ENCODE measurements at places on chromosomes 3 and 15. TPM values are rescaled to one million over a fixed set of nuclear protein-coding genes. Genes with fewer than 3 reads are reported as not detected.

GRCh38 chr15:96818861-96819260 lies 488.4 kb downstream of the NR2F2 start:
- DNase-seq, result no peak

LPP gene
- polyA plus RNA-seq, result 8.5 TPM

- DNase-seq, result no peak
Observed at GRCh38 chr3:60064210-60065178, 1014.7 kb upstream of the CFAP20DC start.

- no peak for DNase-seq
Observed at GRCh38 chr15:67406257-67406861, 114.6 kb upstream of the C15orf61 start.

CPA3 gene
- polyA plus RNA-seq, result 0.22 TPM

DNA sequence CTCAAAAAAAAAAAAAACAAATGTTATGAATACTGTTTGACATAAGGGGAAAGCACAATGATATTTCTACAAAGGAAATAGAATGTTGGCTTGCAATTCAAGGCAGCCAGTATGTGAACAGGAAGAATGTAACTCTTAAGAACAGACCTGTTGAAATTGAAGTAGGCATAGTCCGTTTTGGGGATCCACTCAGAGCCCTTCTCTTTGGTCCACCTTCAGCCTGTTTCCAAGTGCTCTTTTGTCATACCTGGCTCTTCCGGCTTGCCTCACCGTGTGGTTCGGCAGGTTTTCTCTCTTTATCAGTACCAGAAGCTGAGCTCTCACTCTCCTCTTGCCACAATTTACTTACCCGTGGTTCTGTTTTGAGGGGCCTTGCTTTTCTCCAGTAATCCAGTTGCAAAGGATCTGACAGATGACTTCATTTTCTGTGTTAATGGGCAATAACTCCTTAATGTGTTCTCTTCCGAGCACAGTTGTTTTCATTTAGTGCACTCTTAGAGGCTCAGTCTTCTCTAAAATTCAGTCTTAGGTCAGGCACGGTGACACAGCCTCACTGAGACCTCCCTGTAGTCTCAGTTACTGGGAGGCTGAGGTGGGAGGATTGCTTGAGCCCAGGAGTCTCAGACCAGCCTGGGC lies 6.7 kb downstream of the ABHD17C start:
- no peak for DNase-seq

LRRC31 gene
- polyA plus RNA-seq, result not detected

- DNase-seq, result no peak
Observed at GRCh38 chr3:117306299-117306698, 596.7 kb downstream of the TUSC7 start.

SERINC4 gene
- 0.29 TPM for polyA plus RNA-seq

- DNase-seq, result no peak
Observed at GRCh38 chr3:177976866-177977265, 559.4 kb upstream of the KCNMB2 start.

DNA sequence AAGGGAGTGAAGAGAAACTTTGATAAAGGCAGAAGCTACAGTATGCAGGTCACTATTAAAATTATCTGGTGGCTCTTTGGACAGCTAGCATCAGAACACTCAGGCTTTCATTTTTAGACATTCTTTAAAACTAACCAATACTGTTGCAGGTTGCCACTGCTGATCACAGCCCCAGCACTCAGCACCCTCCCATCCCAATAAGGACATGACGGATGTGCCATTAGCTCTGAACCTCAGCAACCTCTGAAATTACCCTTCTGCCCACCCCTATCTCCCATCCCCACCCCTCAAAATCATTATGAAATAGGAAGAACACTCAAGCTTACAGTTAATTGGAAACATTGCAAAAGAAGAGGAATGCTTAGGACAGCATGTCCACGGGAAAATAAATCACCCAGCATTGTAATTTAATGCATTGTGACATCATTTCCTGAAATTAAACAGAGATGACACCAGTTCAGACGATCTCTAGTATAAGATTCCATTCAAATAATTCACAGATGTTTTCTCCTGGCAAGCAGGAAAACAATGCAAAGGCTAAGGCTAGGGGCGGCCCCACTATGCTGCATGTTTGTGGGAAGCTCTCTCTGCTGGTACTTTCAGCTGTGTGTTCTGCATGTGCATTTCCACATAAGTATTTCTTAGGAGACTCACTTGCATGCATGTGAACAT lies 71.6 kb downstream of the MEIS2 start:
- no peak for DNase-seq

PGBD4 gene
- polyA plus RNA-seq, result 0.39 TPM

- DNase-seq, result no peak
Observed at GRCh38 chr15:79140846-79141570, 50.4 kb upstream of the RASGRF1 start.

GRCh38 chr3:184145751-184146270 lies 9.4 kb upstream of the DVL3 start:
- DNase-seq, result no peak

C3orf20 gene
- not detected for polyA plus RNA-seq

JMJD7 gene
- polyA plus RNA-seq, result 23.0 TPM

RARB gene
- 3.6 TPM for polyA plus RNA-seq

DNA sequence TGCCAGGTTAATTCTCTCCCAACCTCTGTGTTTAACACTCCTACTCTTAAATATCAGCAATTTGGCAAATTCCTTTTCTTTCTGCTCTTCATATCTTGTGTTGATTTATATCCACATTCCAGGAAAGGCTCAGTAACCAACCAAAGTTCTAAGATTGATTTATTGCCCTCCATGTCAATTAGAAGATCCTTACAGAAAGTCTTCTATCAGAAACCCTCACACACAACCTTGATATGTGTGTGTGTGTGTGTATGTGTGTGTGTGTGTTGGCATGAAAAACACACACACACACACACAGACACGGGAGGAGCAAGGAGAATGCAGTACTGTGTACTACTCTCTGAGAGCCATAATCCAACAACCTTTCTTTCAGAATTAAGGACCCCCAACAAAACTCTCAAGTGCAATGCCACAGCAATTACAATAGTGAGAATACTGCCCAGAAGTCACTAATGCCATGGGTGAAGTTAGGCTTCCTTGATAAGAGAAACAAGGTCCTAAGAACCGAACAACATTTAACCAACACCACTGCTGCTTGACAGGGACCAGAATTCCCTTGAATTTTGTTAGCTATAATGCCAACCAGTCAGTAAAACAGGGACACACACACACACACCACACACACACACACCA lies 1.1 kb downstream of the LSAMP start:
- no peak for DNase-seq

DNA sequence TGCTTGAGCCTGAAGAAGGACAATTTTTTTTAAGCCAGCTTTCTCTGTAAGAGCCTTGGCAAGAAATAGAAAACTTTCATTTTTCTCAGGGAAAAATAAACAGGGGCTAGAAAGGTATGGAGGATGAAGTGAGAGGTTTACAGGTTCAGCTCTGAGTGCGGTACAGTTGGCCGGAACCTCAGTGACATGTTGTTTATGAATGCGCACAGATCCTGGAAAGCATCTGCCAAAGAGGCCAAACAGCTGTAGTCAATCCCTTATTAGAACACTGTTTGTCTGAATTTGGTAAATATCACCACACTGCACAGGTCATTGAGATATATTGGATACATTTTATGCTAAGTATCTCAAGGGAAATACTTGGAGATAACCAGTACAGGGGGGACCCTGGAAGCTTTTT lies 561.8 kb upstream of the MDFIC2 start:
- no peak for DNase-seq

DNA sequence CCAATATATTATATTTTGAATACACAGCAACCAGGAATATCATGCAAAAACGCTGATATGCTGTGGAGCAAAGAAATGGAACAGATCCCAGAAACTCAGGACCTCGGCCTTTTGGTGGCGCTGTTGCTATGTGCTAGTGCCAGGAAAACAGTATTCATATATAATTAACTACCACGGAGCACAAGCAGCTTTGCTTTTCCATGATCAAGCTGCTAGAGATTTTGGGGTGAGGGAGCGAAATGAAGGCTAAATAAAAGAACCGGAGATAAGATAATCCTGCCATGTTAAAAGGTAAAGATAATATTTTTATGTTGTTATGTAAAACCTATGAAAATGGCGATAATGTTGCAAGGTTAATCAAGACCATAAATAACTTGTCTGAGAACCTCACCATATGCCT lies 157.7 kb upstream of the FAM3D start:
- peak; percentile 28 for DNase-seq

TM4SF4 gene
- polyA plus RNA-seq, result not detected

AGBL1 gene
- not detected for polyA plus RNA-seq

ANKUB1 gene
- polyA plus RNA-seq, result not detected

GRCh38 chr15:55764398-55764797 lies 21.4 kb upstream of the PRTG start:
- no peak for DNase-seq

TMEM207 gene
- not detected for polyA plus RNA-seq

GRCh38 chr15:34124651-34125050 lies 22.8 kb downstream of the PGBD4 start:
- no peak for DNase-seq

GRCh38 chr3:20340324-20340928 lies 154.4 kb upstream of the SGO1 start:
- peak; percentile 81 for DNase-seq

- DNase-seq, result no peak
Observed at GRCh38 chr15:47364230-47365141, 352.8 kb upstream of the SEMA6D start.

DNA sequence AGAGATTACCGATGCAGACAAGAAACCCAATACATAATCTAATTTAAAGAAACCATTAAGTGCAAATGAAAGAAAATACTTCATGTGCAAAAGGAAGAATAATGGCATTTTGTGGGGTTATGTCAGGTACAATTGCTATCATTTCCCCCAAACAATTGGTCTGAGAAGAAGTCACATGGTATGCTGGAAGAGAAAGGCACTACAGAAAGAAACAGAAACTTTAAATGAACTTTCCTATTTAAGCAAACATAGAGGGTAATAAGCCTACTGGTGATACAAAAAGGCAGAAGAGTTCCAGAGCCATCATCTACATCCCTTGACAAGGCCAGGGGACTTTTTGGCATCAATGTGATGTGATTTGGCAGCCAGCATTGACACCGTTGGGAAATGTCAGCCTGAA lies 302.4 kb upstream of the WNT5A start:
- DNase-seq, result no peak

DNA sequence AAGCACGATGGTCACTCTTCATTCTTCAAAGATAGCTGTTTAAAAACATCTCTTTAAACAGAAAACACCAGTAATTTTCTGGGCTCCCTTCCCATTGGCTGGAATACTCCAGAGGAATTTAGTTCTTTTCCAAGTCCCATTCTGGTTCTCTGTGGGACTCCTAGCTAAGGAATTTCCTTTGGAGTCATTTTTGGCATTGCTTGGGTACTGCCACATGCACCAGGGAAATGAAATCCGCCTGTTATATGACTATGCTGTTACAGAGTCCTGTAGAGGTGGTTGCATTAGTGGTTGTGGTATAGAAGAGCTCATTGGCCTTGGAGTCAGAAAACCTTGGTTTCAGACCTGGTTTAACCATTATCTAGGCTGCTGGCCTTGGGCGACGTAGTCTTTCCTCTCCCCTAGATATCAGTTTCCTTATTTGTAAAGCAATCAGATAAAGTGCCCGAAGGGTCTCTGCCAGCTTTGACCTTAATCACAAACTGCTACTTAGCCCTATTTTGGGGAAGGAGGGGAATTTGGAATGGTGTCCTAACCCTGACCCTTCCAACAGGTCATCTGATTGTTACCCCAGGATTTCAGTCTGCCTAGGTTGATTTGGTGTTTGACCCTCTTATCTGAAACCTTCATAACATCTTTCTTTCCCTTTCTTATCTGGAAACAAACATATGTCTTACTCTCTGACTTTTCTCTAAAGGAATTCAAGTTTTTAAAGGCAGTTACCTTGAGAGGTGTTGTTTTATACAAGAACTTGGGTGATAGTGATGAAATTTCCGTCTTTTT lies 13.4 kb downstream of the RTP1 start:
- DNase-seq, result no peak

AADACL2 gene
- not detected for polyA plus RNA-seq

GOLGA8G gene
- polyA plus RNA-seq, result not detected
